ENCODE measurements at places on chromosomes 11 and 22. TPM values are rescaled to one million over a fixed set of nuclear protein-coding genes. Genes with fewer than 3 reads are reported as not detected.

The OR4A16 gene
- not detected for total RNA-seq

The GRAP2 gene
- 5.8 TPM for total RNA-seq

The SBF2 gene
- 55.3 TPM for total RNA-seq

The PRR33 gene
- not detected for total RNA-seq

The GAS2 gene
- total RNA-seq: 5.8 TPM

The ARHGAP20 gene
- 9.9 TPM for total RNA-seq

The FLRT1 gene
- not detected for total RNA-seq

All from Peyer's patch (tissue), 4 donors.